ENCODE measurements at places on chromosomes 2 and 18.

DNA sequence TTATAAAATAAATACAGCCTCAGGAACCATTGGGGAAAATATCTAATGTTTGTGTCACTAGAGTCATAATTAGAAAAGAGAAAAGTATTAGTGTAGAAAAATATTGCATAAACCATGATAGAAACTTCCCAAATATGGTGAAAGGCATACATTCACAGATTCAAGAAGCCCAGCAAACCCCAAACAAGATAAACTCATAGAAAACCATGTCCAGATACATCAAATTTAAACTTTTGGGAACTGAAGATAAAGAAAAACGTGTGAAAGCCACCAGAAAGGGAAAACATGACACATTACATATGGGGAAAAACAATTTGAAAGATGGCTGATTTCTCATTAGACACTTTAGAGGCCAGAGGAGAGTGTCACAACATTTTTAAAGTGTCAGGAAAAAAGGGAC, 236.5 kb upstream of the FN1 start:
- no peak for DNase-seq

GRCh38 chr2:102297891-102298290, 13.5 kb upstream of the IL1RL1 start:
- no peak for DNase-seq

DNA sequence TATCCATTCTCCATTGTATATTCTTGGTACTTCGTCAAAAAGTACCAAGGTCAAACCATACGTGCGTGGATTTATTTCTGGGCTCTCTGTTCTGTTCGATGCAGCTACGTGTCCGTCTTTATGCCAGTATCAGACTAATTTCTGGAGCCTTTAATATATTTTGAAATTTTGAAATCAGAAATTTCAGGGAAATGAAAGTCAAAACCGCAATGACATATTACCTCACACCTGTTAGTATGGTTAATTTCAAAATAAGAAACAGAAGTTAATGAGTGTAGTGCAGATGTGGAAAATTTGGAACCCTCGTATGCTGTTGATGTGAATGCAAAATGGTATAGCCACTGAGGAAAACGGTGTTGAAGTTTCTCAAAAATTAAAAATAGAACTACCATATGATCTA, 156.1 kb upstream of the TRIB2 start:
- no peak for DNase-seq

- no peak for DNase-seq
Measured at GRCh38 chr2:9264301-9264700, 57.7 kb downstream of the ASAP2 start.

DNA sequence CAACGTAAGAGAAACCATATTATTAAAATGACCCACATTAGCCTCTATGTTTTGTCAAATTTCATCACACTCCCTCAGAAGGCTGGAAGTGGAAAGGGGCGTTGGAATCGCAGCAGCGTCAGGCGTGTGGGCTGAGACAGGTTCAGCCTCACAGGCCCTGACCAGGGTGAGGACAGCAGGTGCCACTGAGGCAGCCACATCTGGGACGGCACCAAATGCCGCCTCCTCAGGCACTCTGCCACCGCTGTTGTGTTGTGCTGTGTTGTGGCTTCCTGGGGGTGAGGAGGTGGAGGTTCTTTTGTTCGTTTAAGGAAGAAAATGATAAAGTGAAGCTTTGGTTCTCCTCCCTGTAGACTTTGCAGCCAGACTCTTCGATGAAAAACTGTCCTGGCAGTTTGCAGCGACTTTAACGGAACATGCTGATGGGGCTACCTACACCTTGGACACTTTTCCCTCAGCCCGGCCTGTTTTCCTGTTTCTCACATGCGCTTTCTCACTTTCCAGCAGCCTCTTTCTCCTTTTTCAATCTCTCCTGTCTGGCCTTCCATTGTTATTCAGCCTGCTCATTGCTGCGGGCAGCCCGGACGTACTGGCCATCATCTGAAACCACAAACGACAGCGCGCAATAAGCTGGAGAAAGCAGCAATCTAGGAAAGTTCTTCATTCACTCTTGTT, 44.9 kb upstream of the SALL3 start:
- DNase-seq = no peak

- no peak for DNase-seq
Measured at GRCh38 chr2:18413676-18414396, 146.6 kb downstream of the RDH14 start.

- DNase-seq = no peak
Measured at GRCh38 chr2:170847716-170848115, 31.0 kb downstream of the GAD1 start.
